ENCODE measurements at places on chromosomes 1 and 21.

DNA sequence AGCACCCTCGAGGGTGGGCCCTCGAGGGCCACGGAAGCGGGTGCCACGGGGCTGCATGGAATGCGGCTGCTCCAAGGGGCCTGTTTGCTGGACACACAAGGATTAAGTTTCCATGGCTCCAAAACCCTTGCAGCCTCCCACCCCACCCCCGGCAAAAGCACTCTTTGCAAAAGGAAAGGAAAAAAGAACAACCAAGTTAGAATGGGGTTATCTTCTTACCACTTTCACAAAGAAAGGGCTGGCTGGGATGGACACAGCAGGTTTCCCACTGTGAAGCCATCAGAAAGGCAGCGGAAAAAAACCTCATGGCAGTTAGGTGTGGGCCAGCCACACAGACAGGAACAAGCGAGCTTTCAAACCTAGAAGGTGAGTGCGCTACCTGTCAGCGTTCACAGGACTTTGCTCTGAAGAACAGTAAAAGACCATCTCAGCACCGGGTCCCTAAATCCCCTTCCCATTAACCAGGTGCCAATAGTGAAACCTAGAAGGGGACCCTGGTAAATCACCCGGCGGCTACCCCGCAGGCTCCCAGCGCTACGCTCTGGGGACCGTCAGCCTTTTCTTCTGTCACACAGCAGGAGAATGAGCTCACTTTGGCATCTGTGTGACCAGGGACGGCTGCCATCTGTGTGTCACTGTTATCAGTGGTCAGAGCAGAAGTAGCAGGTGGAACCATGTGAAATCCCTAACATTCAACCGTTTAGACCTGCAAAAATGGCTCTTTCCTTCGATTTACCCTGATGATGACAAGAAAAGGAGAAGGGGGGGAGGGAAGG lies 93.0 kb downstream of the SIM2 start:
- no peak for DNase-seq

DNA sequence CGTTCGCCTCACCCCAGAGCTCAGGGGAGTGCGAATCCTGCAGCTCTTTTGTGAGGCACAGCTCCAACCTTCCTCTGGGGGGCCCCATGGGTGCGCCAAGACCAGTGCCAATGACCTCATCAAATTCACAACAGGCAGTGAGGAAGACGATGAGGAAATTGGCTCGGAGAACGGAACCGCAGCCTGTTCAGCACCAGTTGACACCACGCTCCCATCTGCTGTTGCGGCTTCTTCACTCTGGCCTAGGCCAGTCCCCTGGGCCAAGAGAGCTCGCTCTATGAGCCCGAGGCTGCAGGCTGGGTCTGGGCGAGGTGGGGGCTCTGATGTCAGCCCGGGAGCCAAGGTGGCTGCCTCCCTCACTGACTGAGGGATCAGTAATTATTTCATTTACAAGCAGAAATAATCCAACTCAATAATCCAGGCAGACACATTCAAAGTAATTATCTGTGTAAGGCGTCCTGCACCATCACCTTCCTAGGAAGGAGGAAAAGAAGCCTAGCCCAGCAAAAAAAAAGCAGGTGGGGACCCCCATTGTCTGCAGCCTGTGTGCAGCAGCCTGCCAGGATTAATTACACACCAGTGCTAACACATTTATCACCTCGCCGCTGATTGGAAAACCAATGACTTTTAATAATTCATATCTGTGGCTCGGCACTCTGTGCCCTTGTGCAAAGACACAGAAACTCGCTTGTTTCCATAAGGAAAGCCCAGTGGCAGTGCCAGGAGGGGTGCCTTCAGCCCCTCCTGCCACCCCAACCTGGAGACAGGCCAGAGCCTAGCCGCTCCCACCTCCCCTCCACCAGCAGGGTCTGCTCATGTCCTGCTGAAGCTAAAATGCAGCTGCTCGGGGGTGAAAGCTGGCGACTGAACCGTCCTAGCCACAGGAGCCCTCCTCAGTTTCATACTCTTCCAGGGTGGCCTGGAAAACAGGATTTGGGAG lies 1.9 kb downstream of the PLEKHA6 start:
- DNase-seq, result no peak

GRCh38 chr1:206739411-206740076 lies 31.0 kb upstream of the IL19 start:
- no peak for DNase-seq

DNA sequence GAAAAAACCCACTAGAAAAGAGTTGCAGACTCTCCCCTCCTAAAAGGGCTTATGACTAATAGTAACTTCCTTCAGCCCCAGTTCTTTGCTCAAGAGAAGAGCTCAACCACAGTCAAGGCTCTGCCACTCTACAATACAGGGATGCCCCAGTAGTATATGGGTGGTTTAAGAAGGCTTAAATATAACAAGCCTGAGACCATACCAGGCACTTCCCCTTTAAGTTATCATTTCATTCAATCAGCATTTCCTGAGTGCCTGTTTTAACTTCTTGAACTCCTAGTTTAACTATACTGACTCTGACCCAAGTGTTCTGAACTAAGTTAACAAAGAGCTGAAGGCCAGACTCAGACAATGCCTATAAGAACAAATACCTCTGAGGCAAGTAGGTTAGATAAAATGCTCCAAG lies 19.8 kb downstream of the PRPF38A start:
- no peak for DNase-seq

GRCh38 chr1:61391730-61392129 lies 309.4 kb downstream of the NFIA start:
- no peak for DNase-seq

Measured in activated T-cell treated with anti-CD3 and anti-CD28 coated beads, Interleukin-2, amount 50 U/mL, for 1 hour (primary cell).